ENCODE measurements at places on chromosomes 6 and 20.

- DNase-seq: no peak
These were observed 49.7 kb downstream of the BCAS4 start for GRCh38 chr20:50844430-50845100.

GRCh38 chr6:33981421-33981820 lies 164.5 kb downstream of the GRM4 start:
- DNase-seq: no peak

DNA sequence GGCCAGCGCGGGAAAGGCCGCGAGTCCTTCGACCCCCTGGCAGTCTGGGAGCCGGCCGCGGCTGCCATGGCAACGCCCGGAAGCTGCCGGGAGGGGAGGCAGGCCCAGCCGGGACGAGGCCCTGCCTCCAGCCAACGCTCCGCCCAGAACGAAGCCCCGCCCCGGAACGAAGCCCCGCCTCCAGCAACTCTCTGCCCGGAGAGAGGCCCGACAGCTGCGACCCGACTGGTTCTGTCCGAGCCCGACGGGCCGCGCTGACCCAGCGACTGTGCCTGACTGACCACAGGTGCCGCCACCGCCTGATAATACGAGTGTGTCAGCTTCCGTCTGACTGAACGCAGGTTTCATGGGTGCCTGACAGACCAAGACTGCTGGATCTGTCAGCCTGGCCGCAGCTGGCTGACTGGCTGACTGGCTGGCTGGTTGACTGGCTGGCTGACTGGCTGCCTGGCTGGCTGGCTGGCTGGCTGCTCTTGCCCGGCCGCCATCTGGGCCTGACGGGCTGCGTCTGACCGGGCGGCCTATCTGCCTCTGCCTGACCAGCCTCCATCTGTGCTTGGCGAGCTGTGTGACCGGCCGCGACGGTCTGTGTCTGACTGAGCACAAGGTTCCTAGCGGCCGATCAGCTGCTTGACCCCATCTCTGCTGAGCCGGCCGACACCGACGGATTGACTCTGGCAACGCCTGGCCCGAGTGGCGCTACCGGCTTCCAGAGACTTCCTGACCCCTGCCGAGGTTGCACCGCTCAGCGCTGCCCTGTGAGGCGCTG lies 89.7 kb upstream of the EPB41L1 start:
- DNase-seq: peak; percentile 91

DNA sequence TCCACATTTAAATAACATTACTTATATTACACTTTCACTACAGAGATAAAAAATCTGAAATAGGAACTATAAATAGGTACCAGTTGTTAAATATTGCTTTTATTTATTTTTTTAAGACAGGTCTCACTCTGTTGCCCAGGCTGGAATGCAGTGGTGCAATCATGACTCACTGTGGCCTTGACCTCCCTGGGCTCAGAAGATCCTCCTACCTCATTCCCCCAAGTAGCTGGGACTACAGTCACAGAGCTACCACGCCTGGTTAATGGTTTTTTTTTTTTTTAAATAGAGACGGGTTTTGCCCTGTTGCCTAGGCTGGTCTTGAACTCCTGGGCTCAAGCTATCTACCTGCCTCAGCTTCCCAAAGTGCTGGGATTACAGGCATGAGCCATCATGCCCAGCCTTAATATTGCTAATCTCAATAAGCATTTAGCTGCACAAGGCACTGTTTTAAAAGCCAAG lies 17.3 kb downstream of the EEF1E1 start:
- DNase-seq: no peak

- no peak for DNase-seq
These were observed 54.2 kb downstream of the ZNF831 start for GRCh38 chr20:59217794-59218280.

DNA sequence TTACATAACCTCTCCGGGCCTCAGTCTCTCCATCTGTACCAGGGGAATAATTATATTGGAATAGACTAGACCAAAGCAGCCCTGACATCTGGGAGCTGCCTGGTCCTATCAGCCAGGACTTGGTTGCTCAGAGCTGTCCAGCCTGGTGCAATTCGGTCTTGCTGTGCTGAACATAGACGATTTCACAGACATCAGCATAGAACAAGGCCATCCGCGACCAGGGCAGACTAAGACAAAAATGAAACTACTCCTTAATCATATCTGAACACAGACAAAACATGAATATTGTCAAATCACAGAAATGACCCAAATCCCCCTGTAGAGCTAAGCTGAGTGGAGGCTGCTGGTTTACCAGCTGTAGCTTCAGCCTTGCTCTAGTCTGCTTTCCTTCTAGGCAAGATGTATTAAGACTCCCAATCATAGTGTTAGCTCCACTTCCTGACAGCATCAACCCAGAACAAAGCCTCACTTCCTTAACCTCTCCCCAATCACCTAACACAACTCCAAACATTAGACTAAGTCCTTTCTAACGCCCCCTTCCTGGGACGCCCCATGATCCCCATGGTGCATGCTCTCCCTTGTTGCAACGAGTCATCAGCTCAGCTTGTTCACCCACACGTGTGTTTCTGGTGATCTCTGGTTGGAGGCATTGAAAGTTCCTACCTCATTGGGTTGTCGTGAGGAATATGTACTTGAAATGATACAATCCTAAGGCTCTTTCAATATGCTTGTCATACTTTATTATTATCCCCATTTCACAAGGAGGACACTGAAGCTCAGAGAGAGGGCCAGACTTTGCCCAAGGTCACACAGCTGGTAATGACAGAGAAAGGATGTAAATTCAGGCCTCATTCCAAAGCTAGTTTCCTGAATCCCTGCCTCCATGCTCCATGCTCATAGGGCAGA lies 3.5 kb upstream of the MAPK13 start:
- no peak for DNase-seq

DNA sequence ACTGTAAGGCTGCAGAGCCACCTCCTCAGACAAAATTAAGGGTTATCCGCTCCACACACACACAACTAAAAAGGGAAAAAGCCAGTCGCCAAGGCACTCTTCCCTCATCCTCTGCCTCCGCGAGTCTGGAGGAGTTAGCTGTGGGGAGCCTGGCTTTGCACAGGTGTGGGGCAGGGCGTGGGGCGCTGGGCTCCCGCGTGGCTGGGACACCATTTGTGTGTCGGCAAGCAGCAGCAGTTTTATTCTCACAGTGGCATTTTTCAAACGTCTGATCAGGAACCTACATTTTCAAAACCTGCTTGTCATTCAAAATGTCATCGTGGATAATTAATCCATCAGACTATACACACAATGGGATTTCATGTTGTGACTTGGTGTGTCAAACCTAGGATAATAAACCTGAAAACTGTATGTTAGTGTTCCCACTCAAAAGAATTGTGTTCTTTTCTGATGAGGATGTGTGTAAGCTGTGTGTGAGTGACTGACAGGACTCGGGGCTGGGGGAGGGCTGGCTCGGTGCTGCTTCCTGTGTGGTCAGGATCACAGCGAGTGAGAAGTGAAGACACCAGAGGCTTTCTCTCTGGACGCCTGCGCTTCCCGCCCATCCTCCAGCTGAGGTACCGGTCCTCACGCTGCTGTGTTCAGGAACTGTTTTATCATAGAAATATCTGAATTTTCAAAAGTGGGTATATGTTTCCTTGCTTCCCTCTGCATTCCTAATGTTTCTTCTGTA lies 83.1 kb downstream of the IRF4 start:
- peak; percentile 77 for DNase-seq

GRCh38 chr20:38008233-38008944 lies 24.9 kb downstream of the TTI1 start:
- no peak for DNase-seq

DNA sequence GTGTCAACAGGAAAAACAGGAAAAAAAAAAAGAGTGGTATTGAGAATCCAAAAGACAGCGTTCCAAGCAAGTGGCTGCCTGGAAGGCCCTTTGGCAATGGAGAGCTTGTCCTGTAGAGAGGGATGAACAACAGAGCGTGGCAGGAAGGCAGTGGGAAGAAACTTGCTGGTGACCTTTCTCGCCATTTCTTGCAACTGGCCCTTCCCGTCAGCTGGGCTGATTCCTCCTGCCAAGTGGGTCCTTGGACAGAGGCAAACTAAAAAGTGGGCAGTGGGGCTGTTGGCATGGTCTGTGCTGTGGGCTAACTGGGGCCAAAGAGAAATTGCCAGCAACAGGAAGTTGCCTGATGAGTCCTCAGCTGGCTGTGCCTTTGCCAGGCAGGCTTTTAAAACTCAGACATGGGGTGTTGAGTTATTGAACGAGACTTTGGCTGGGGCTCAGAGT lies 43.9 kb upstream of the CLDN20 start:
- DNase-seq: no peak

DNA sequence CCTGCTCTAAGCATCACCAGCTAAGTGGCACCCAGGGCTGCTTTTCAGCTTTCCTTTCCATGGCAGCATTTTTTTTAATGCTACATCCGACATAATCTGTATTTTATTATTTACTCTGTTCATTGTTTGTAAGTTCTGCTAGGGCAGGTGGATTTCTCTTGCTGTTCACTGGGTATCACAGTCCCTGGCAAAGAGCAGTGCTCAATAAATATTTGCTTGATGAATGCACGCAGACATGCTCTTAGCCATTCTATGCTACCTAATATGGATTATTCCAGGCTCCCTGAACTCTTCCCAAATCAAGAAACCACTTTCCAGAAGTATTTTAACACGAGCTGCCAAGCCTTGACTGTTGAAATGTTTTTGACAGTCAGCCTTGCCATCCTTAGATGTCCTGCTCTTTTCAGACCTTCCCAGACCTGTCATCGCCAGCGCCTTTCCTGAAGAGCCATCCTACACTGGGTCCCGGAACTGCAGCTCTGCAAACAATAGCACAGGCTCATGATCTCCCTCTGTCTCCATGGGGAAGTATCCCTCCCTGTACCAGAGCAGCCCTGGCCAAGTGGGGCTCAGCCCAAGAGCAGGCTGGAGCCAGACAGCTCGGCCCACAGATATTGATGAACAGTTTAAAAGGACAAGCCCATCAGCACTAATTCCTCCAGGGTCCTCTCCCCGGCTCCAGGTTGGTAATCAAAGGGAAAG lies 136.5 kb upstream of the CDH4 start:
- no peak for DNase-seq

- no peak for DNase-seq
These were observed 733.1 kb downstream of the HDGFL1 start for GRCh38 chr6:23302514-23302913.

- DNase-seq: no peak
These were observed 48.2 kb downstream of the GMDS start for GRCh38 chr6:2197177-2197671.

DNA sequence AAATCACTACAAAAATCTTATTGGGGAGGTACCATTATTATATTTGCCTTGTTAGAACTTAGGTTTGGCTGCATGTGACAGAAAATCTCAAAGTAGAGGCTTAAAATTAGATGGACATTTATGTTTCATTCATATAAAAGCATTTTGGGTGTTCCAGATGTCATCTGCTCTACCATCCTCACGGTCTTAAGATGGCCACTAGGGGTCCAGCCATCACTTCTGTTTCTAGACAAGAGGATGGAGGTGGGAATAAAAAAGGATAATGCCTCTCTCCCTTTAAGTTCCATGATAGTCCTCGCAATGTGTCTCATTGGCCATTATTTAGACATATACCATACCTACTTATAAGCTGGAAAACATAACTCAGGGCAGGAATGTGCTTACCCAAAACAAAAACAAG lies 929.5 kb downstream of the KIF16B start:
- no peak for DNase-seq

GRCh38 chr20:20897145-20897544 lies 184.7 kb upstream of the RALGAPA2 start:
- DNase-seq: no peak
